Activated CD8-positive, alpha-beta memory T cell treated with anti-CD3 and anti-CD28 coated beads, Interleukin-2, amount 10 ng/mL, durations not matched to agents 7 days and 5 days (primary cell): ENCODE measurements at places on chromosomes 1 and 21. TPM values are rescaled to one million over a fixed set of nuclear protein-coding genes. Genes with fewer than 3 reads are reported as not detected.
A peak's percentile ranks its signal among the peaks of the same experiment; 100 is the strongest.

- H3K27me3 ChIP-seq: no peaks in the 10 kb centered on the region
- H3K27ac ChIP-seq: no peak overlapping the region
- H3K4me1 ChIP-seq: peaks cover 13% of the 10 kb centered on the region
- no peak for DNase-seq
These were observed 17.2 kb downstream of the ADAR start for GRCh38 chr1:154590756-154591155.

The PCSK9 gene
- total RNA-seq: not detected

DNA sequence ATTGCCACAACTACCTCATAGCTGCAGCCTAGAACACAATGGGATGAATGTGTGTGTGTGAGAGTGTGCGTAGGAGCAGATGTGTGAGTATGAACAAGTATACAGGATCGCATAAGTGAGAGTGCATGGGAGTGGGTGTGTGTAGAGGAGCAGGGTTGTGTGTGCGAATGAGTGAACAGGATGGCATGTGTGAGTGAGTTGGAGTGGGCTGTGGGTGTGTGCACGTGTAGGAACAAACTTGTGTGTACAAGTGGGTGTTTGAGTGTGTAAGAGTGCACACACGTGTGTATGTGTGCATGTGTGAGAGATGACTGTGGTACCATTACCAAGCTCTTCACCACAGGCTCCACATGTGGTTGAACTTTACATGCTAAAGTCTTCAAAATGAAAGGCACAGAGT, 175.4 kb upstream of the EDN2 start:
- no peak overlapping the region for H3K27ac ChIP-seq
- H3K36me3 ChIP-seq: peaks cover 3% of the 10 kb centered on the region
- DNase-seq: no peak
- H3K4me3 ChIP-seq: peak overlapping the region; percentile 5
- H3K4me1 ChIP-seq: peaks cover 66% of the 10 kb centered on the region

DNA sequence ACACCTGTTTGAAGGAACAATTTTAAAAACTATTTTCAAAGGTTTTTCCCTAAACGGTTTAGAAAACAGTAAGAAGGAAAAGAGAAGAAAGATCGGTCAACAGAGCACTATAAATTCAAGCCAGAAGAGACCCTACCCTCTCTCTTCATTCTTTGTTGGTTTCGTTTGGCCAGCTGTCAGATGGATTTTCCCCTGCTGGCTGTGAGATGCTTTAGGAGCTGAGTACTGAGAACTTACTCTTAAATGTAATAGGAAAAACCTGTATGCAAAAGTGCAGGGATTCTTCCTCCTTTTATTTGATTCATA, 1.3 kb upstream of the TXNIP start:
- no peak for DNase-seq
- H3K27me3 ChIP-seq: no peaks in the 10 kb centered on the region
- peak overlapping the region; percentile 94 for H3K27ac ChIP-seq
- H3K4me1 ChIP-seq: peaks cover 53% of the 10 kb centered on the region

The LDLRAD1 gene
- not detected for total RNA-seq

- H3K4me3 ChIP-seq: no peak overlapping the region
- H3K4me1 ChIP-seq: no peaks in the 10 kb centered on the region
- no peak overlapping the region for H3K27ac ChIP-seq
- no peaks in the 10 kb centered on the region for H3K27me3 ChIP-seq
- H3K36me3 ChIP-seq: no peaks in the 10 kb centered on the region
These were observed 879.1 kb upstream of the NEGR1 start for GRCh38 chr1:73161418-73161817.

GRCh38 chr1:35454616-35455015, 102.6 kb downstream of the KIAA0319L start:
- H3K4me3 ChIP-seq: no peak overlapping the region
- peak overlapping the region; percentile 35 for H3K27ac ChIP-seq
- H3K36me3 ChIP-seq: peaks cover 20% of the 10 kb centered on the region
- peaks cover 14% of the 10 kb centered on the region for H3K4me1 ChIP-seq
- no peak for DNase-seq

GRCh38 chr1:51417496-51418383, 87.4 kb upstream of the TTC39A start:
- no peaks in the 10 kb centered on the region for H3K27me3 ChIP-seq
- H3K36me3 ChIP-seq: peaks cover 45% of the 10 kb centered on the region
- H3K4me1 ChIP-seq: peaks cover 5% of the 10 kb centered on the region
- no peak overlapping the region for H3K27ac ChIP-seq
- DNase-seq: no peak

- no peaks in the 10 kb centered on the region for H3K4me1 ChIP-seq
- no peak overlapping the region for H3K4me3 ChIP-seq
- H3K36me3 ChIP-seq: no peaks in the 10 kb centered on the region
- no peaks in the 10 kb centered on the region for H3K27me3 ChIP-seq
These were observed 277.6 kb upstream of the NCAM2 start for GRCh38 chr21:20720623-20721022.

GRCh38 chr1:184114818-184115398, 63.4 kb downstream of the TSEN15 start:
- H3K4me1 ChIP-seq: peaks cover 17% of the 10 kb centered on the region
- peaks cover 3% of the 10 kb centered on the region for H3K36me3 ChIP-seq

DNA sequence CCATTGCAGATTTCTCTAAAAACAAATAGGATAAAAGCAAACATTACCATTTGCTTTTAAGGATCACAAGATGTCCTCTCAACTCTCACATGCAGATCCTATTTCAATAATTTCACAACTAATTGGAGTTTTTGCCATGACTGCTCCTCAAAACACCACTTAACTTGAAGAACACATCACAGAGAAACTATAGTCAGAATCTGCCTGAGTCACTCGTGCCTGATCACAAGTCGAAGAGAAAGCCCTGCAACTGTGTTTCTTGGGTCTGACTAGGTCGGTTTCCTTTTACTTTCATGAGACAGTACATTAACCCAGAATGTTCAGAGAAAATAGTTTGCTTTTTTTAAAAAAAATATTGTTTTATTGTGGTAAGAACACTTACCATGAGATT, 46.3 kb upstream of the SMYD2 start:
- no peak overlapping the region for H3K27ac ChIP-seq
- H3K36me3 ChIP-seq: no peaks in the 10 kb centered on the region
- H3K4me1 ChIP-seq: no peaks in the 10 kb centered on the region
- no peak for DNase-seq
- H3K27me3 ChIP-seq: peaks cover 39% of the 10 kb centered on the region
- no peak overlapping the region for H3K4me3 ChIP-seq

GRCh38 chr1:19065526-19066247, 109.2 kb upstream of the IFFO2 start:
- H3K36me3 ChIP-seq: peaks cover 3% of the 10 kb centered on the region
- H3K27ac ChIP-seq: no peak overlapping the region
- H3K4me1 ChIP-seq: peaks cover 2% of the 10 kb centered on the region
- peaks cover 2% of the 10 kb centered on the region for H3K27me3 ChIP-seq
- DNase-seq: no peak

The CYP4A22 gene
- total RNA-seq: not detected

DNA sequence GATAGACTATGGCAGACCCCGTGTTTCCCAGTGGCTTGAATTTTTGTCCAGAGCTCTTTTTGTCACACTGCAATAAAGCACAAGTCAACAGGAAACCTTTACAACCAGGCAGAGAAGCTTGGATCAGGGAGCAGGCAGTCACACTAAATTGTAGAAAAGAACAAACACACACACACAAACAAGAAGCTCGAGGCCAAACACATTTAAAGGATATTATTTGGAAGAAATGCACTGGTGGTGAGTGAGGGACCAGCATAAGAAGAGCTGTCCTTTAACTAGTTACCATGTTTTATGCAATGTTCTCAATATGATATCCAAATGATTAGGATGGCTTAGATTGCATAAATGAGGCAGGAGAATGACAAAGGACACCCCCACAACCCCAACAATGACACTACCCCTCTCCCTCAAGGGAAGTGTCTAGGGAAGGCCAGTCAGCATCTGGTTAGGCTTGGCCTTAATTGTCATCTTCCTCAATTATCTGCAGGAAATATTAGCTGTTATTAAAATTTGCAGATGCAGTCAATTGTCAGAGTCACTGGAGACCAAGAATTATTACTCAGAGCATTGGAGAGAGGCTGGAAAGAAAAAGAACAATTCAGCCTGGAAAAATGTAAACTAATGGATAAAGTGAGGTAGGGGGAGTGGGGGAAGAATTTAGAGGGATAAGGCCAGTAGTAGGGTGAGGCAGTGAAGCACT, 35.3 kb downstream of the DDR2 start:
- H3K27ac ChIP-seq: no peak overlapping the region
- H3K4me1 ChIP-seq: no peaks in the 10 kb centered on the region
- H3K27me3 ChIP-seq: peaks cover 9% of the 10 kb centered on the region
- H3K4me3 ChIP-seq: no peak overlapping the region

The HFM1 gene
- total RNA-seq: not detected

The LIN28A gene
- total RNA-seq: not detected

DNA sequence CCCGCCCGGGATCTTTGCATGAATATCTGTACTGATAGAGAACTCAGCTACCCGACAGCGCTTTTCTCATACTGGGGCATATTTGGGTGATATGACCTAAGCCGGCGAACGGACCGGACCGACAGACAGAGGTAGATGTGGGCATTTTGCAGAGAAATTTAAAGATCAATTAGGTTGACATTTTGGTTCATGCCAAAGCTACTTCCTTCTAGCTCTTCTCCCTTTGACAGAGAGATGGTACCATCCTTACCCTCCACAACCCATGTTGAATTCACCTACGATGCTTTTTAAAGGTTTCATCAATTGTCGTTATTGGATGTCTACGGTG, 459 bp downstream of the ARV1 start:
- H3K4me3 ChIP-seq: peak overlapping the region; percentile 99
- peaks cover 27% of the 10 kb centered on the region for H3K4me1 ChIP-seq
- peak overlapping the region; percentile 88 for H3K27ac ChIP-seq
- no peak for DNase-seq
- H3K27me3 ChIP-seq: no peaks in the 10 kb centered on the region

DNA sequence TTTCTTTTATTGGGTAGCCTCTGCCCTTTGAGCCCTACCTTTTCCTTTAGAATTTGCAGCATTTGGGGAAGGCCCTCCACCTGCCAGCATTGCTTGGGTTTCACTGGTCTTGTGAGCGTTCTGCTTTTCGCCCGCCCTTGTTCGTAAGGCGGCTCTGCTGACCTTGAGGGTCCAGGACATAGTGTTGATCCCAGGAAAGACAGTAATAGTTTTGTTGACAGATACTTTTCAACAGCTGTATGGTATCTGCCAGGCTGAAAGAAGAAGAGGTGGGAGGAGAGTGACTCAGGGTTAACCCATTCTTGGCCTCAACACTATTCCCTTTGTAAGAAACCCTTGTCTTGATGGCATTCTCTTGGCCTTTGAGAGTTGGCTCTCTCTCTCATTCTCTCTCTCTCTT, 113.4 kb upstream of the SPAG17 start:
- H3K27ac ChIP-seq: no peak overlapping the region
- H3K4me3 ChIP-seq: no peak overlapping the region
- H3K36me3 ChIP-seq: no peaks in the 10 kb centered on the region
- DNase-seq: no peak
- H3K27me3 ChIP-seq: no peaks in the 10 kb centered on the region

The TNFAIP8L2 gene
- 14.5 TPM for total RNA-seq

The OR2T33 gene
- not detected for total RNA-seq

DNA sequence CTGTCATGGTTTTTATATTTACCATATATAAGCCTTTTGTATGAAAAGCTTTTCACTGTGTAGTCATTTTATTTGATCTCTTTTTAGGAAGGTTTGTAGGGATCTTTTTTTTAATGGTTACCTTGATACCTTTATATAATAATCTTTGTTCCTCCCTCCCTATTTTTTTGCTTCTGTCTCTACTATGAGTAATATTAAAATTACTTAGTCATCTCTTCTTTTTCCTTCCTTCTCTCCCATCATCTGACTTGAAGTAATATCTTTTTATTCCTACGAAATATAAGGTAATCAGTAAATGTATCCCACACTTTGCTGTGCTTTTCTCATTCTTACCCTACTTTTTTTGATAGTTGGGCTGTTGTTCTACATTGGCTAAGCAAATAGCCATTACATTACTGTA, 161.4 kb downstream of the MAGI3 start:
- H3K27me3 ChIP-seq: no peaks in the 10 kb centered on the region
- no peaks in the 10 kb centered on the region for H3K4me1 ChIP-seq
- H3K27ac ChIP-seq: no peak overlapping the region
- H3K4me3 ChIP-seq: no peak overlapping the region
- no peak for DNase-seq

The RGS1 gene
- total RNA-seq: 27.1 TPM

GRCh38 chr1:3903141-3904005, 3.3 kb upstream of the C1orf174 start:
- peaks cover 38% of the 10 kb centered on the region for H3K4me1 ChIP-seq
- H3K36me3 ChIP-seq: peaks cover 3% of the 10 kb centered on the region
- H3K27ac ChIP-seq: peak overlapping the region; percentile 84
- H3K4me3 ChIP-seq: peak overlapping the region; percentile 3

The CPTP gene
- 17.6 TPM for total RNA-seq

DNA sequence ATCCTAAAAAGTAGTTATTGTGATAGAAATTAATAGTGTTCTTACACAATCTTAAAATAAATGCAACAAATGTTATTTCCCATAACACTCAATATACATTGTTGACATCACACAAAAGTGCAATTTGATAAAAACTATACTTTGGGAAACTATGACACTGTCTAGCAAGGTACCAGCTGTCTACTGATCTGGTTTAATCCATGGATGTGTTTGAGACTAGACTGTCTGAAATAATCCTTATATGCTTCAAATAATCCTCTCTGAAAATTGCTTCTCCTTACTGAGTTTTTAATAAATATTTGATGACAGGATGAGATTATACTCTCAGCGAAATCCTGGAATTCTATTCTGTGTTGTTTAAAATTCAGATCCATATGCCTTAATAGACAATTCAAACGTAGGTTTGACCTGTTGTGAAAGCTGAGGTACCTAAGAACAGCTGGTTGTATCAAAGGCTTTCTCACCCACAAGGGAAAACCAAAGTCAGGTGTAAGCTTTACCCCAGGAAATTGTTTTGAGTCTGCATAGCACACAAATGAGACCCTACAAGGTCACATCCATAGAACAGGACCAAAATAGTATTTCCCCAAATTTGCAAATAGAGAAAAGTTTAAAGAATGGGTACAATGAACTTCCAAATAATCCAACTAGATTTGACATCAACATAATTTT, 8.8 kb upstream of the GFI1 start:
- peaks cover 23% of the 10 kb centered on the region for H3K36me3 ChIP-seq
- no peaks in the 10 kb centered on the region for H3K27me3 ChIP-seq
- no peak overlapping the region for H3K27ac ChIP-seq

- H3K36me3 ChIP-seq: no peaks in the 10 kb centered on the region
- DNase-seq: no peak
- H3K27ac ChIP-seq: no peak overlapping the region
- no peaks in the 10 kb centered on the region for H3K27me3 ChIP-seq
- H3K4me1 ChIP-seq: no peaks in the 10 kb centered on the region
These were observed 13.8 kb downstream of the PLA2G4A start for GRCh38 chr1:186842547-186842946.

DNA sequence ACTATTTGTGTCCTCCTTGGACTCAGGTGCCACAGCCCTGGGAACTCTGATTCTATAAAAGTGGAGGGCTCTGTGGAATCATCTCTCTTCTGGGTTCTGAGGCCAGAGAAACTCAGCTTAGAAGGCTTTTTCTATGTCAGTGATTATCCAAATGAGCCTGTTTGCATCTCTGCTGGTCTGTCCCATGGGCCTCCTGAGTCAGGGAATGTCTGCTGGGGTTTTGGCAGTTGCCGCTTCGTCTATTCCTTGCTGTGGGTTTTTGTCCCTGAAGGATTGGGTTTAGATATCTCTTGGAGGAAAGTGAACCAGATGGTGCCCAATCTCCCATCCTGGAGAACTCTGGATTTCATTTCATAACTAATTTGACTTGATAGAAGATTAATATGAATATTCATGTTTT, 297.6 kb downstream of the HHAT start:
- H3K27ac ChIP-seq: no peak overlapping the region
- no peaks in the 10 kb centered on the region for H3K36me3 ChIP-seq
- H3K27me3 ChIP-seq: no peaks in the 10 kb centered on the region
- no peaks in the 10 kb centered on the region for H3K4me1 ChIP-seq
